ENCODE measurements at places on chromosomes 5 and 9.
A peak's percentile ranks its signal among the peaks of the same experiment; 100 is the strongest.

DNA sequence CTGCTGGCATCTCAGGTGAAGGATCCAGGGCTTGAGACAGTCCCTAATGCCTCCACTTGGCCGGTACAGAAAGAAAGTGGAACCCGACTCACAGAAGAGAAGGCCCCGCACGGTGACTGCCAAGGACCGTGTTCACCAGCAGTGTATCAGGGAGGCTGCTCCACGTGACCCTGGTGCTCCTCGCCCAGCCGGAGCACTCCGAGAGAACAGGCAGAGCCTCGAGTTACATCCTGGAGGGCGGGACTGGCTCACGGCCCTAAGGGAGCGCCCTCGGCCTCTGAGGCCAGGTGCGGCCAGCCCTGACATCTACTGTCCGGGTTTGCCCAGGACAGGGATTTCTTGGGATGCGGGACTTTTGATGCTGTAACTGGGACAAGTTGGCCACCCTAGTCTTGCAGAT is 104.0 kb upstream of the SARDH start:
- DNase-seq: no peak

- peak; percentile 26 for DNase-seq
These were observed 355 bp downstream of the TLE4 start for GRCh38 chr9:79572032-79572607.

- no peak for DNase-seq
These were observed 78.3 kb downstream of the SMIM23 start for GRCh38 chr5:171863935-171864334.

GRCh38 chr5:108381350-108381953 is 446 bp downstream of the FBXL17 start:
- peak; percentile 82 for DNase-seq

DNA sequence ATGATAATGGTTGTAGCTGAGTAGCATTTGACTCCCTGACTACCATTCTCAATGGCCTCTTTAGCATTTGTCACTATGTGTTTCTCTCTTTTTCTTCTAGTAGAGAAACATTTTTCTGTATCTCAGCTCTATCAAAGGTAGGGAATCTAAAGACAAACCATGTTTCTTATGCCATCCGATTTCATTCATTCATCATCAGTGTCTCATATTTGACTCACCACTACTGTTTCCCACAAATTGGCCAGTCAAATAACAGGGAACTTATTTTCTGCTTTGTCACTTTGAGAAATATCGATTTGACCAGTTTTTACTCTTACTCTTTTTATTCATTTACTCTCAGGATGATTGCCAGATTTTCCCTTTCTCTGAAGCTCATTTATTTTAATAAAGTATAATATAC is 282.3 kb downstream of the TMEM167A start:
- no peak for DNase-seq

- DNase-seq: no peak
These were observed 110.8 kb downstream of the FBXL17 start for GRCh38 chr5:108271127-108271526.

DNA sequence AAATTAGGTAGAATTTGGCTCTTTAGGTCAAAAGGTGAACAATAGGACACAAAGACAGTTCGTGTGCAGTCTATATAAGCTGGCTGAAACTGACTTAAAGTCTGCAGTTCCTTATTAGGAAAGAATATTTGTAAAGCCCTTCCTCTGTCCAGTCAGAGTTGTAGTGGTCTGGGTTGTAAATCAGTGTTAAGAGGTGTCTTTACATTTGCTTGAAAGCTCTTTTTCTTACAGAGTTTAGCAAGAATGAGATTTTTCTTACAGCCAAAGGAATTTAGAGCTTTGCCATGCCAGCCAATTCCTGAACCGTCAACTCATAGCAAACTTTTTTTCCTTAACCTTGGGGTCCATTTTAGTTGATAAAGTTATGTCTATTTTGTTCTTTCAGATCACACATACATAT is 786.1 kb upstream of the CTNND2 start:
- no peak for DNase-seq

DNA sequence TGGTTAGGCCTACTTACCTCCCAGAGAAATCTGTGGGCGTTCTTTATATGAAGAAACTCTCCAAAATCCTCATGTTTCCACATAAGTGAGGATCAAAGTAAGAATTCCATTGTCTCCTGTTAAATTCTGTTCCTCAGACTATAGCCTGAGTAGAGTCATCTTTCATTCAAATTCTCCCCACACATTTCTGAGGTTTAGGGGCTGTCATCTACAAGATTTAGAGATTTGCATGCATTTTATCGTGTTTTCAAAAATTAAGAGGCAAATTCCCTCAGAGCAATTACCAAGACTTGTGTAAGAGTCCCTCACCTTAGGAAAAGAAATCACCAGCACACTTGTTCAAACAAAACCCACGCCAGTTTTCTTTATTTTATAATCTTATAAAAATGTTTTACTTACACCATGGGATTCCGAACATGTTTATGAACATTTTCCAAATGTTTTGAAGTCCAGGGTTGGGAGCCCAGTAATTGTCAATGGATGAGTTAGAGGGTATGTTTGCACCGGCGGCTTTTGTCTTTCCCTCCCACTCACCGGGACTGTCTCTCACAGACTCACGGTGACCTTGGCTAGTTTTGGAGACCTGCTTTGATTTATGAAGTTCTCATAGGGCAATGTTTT is 367.6 kb downstream of the ENC1 start:
- DNase-seq: no peak

DNA sequence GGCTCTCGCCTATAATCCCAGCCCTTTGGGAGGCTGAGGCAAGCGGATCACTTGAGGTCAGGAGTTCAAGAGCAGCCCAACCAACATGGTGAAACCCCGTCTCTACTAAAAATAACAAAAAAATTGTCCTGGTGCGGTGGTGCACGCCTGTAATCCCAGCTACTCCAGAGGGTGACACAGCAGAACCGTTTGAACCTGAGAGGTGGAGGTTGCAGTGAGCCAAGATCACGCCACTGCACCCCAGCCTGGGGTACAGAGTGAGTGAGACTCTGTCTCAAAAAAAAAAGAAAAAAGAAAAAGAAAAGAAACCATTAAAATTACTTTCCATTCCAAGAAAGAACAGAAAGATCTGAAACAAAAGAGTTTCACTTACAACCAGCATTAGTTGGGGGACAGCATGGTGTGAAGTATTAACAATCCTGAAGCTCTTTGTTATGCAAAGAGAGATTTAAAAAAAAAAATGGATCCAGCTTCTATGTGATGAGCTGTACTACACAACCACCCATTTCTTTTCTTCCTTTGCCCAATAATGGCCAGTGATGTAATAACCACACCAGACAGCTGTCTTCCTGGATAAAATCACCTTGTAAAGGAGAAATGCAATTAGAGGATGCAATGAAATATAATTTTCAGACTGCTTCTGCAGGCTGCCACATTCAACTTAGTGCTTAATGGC is 76.9 kb downstream of the MED27 start:
- DNase-seq: no peak

DNA sequence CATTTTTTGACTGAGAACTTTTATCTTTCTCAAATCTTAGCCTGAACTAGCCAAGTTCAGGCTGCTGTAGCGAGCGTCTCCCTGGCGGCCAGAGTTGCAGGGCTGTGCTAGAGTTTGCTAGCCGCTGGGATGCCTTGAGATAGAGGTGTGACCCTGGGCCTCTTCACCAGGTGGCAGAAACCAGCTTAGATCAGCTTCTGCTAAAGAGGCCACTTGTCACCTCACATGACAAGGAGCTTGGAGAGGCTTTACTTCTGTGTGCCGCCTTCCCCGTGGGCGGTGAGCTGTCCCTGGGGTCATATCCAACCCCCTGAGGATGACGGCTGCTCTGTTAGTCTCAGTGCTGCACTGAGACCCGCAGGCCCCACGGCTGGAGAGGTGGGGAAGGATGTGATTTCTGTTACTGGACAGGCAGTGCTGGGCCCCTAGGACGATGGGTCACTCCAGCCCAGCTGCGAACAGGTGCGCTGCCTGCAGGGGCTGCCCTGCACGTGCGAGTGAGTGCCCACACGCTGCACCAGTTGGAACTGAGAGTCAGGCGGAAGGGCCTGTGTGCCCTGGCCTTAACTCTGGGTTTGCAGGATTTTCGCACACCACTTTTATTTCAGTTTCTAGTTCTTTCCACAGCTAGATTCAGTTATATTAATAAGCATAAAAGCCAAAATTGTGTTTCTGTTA is 63.8 kb downstream of the EHMT1 start:
- DNase-seq: no peak

- no peak for DNase-seq
These were observed 463.2 kb upstream of the KLF4 start for GRCh38 chr9:107952773-107953172.

GRCh38 chr5:67190861-67191260 is 5.7 kb downstream of the CD180 start:
- DNase-seq: no peak

GRCh38 chr5:66757834-66758371 is 161.7 kb downstream of the MAST4 start:
- DNase-seq: no peak

DNA sequence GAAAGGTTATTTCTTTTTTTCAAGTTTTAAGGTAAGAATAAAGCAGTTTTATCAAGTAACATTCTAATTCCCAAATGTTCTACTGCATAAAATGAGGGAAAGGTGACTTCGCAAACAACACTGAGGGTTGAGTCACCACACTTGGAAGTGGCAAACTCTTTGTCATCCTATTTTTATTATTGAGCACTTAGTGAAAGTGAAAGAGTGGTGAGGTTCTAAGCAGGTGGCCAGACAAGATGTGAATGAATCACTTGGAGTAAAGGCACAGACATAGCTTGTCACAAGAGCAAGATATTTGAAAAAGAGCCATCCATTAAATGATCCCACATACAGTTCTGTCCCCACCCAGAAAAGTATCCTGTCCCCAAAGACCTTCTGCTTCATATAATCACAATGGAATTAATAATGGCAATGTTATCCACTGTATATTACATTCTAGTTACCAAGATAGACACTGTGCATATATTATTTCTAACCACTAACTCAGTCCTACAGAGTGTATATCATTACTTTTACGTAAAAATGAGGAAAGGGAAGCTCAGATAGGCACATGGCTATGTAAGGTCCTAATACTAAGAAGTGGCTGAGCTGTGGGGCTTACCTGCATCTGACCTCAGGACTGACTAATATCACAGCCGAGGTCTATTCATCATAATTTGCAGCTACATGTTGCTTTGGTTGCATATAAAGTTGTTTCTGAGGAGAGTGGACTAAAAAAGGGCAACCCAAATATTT is 730.4 kb upstream of the MEF2C start:
- DNase-seq: no peak

- no peak for DNase-seq
These were observed 32.9 kb downstream of the PRLR start for GRCh38 chr5:35197351-35197750.

DNA sequence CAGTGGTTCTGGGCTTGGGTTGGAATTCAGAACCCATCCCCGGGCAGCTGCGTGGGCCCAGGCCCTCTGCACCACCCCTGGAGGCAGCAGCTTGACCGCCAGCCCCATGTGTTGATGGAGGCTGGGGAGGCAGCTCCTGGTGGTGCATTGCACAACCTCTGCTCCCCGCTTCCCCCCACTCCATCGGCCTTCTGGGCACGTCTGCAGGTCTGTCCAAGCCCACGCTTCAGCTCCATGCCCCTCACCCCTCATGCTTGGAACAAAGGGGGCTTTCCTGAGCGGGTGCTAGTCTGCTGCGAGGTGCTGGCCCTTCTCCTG is 1.4 kb downstream of the NCS1 start:
- no peak for DNase-seq

- no peak for DNase-seq
These were observed 9.1 kb upstream of the RFK start for GRCh38 chr9:76403352-76403751.

DNA sequence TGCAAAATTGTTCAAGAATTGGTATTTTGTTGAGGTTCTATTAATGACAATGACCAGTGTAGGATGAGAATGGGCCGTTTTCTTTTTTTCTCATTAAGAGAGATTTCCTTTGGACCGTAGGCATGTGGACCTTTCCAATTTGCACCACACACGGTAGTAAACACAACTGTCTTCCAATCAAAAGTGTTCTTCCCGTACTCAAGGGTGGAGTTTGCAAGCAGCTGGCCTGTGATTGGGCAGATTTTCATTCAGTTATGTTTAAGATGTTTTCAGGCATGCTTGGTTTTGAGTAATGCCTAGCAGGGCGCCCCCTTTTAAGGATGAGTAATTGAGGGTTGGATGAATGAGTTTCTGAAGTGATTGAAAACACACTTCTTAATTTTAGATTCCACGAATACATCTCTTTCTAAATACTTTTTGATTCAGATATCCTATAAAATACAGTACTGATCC is 2.5 kb downstream of the KDM3B start:
- DNase-seq: peak; percentile 38

DNA sequence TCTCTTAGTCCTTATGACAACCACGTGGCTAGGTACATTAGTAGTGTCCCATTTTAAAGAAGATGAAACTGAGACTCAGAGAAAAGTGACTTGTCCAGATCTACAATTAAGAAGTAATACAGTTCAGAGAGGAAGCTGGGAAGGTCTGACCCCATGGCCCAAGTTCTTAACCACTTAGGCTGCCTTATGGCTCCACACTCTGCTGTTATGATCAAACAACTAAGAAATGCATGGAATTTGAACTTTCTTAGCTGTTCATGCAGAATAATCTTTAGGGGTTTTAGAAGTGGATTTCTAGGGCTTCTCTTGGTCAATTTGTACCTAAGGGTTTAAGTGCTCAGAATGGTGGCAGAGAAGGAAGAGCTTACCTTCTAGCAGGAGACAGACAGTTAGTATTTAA is 128.0 kb upstream of the MSX2 start:
- no peak for DNase-seq

DNA sequence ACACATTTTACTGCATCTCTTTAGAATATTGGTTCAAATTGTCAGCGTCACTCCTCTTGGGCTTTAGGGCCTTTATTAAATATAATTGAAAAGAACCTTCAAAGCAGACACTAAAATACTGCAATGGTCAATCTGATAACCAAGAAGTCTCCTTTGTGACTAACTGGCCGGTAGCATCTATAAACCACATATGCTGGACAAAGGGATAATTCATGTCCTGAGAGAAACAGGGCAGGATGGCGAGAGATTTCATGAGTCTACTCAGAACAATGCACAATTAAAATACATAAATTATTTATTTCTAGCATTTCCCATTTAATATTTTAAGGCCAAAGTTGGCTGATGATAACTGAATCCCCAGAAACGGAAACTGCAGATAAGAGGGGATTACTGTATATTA is 1083.4 kb upstream of the CDH18 start:
- no peak for DNase-seq

GRCh38 chr5:154313360-154314017 is 123.0 kb downstream of the GALNT10 start:
- DNase-seq: no peak
